ENCODE measurements at places on chromosomes 12 and 14.

DNA sequence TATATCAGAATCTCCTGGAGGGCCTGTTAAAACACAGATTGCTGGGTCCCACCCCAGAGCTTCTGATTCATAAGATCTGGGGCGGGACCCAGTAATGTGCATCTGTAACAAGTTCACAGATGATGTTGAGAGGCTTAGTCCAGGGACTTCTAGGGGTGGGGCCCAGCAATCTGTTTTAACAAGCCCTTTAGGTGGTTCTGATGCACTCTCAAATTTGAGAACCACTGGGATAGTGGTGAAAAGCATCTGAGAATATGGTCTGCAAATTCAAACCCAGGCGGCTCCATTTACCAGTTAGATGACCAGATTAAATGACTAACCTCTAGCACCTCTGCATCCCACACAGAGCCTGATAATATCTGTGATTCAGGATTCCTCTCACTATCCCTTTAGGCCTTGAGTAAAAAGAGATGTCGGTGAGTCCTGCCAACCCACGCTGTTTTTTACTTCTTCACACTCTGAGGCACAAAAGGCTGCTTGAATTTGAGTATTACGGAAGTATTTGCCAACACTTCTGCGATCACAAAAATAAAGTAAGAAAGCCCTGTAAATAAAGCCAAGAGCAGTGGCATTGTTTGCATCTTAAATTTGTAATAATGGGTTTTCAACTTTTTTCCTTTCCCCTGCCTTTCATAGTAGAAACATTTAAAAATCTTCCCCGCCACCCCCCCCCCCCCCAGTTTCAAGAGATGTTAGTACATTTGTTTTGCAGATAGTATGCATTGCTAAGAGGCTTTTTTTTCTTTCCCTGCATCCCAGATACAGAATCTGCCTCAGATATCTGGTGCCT, 1.8 kb upstream of the FRS2 start:
- no peak overlapping the region for H3K27ac ChIP-seq
- H3K27me3 ChIP-seq, result no peaks in the 10 kb centered on the region
- DNase-seq, result no peak
- H3K4me1 ChIP-seq, result peaks cover 4% of the 10 kb centered on the region

GRCh38 chr14:52078095-52078531, 9.3 kb upstream of the NID2 start:
- H3K36me3 ChIP-seq, result no peaks in the 10 kb centered on the region
- H3K4me3 ChIP-seq, result no peak overlapping the region
- H3K27ac ChIP-seq, result peak overlapping the region; percentile 1
- H3K27me3 ChIP-seq, result no peaks in the 10 kb centered on the region
- no peaks in the 10 kb centered on the region for H3K4me1 ChIP-seq
- DNase-seq, result no peak

- no peaks in the 10 kb centered on the region for H3K27me3 ChIP-seq
- H3K27ac ChIP-seq, result no peak overlapping the region
- no peaks in the 10 kb centered on the region for H3K36me3 ChIP-seq
- H3K4me1 ChIP-seq, result no peaks in the 10 kb centered on the region
- no peak for DNase-seq
These were observed 51.6 kb upstream of the CRY1 start for GRCh38 chr12:107144990-107145389.

- no peaks in the 10 kb centered on the region for H3K27me3 ChIP-seq
- H3K36me3 ChIP-seq, result peaks cover 12% of the 10 kb centered on the region
- no peak overlapping the region for H3K4me3 ChIP-seq
- DNase-seq, result no peak
These were observed 58.3 kb downstream of the CCNK start for GRCh38 chr14:99539491-99539890.

- no peak overlapping the region for H3K4me3 ChIP-seq
- no peak overlapping the region for H3K27ac ChIP-seq
- no peaks in the 10 kb centered on the region for H3K36me3 ChIP-seq
- H3K4me1 ChIP-seq, result no peaks in the 10 kb centered on the region
These were observed 329.0 kb downstream of the TMEM121 start for GRCh38 chr14:105855246-105855892.
